ENCODE measurements at places on chromosomes 2 and 18.

GRCh38 chr2:231931481-231931915 is 5.3 kb upstream of the NPPC start:
- no peak for DNase-seq

DNA sequence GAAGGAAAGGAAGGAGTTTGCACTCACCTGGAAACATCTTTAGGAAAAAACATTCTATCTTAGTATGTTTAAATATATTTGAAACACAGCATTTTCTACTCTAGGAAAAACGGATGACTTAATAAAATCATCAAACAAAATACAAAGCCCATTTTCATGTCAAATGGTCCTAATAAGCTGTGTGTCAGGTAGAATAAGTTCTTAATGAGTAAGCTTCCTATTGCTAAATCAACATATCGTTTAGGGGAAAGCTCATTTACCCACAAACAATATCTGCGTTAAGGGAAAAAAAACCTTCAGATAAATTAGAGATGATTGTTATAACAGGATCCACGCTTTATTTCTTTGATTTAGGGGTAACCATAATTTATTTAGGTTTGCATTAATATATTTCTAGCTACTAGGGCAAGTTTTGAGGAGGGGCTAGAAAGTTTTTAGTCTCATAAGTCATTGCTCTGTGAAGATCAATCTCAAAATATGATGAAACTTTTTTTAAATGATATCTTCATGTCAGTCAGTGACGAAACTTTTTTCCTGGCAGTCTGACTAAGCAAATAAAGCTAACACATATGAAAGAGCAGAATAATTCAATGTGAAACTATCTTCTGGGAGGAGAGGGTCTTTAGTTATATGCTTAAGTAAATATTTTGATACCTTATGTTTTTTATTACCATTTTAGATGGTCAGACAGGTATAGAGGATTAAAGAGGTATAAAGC is 147.1 kb downstream of the WDSUB1 start:
- no peak for DNase-seq

DNA sequence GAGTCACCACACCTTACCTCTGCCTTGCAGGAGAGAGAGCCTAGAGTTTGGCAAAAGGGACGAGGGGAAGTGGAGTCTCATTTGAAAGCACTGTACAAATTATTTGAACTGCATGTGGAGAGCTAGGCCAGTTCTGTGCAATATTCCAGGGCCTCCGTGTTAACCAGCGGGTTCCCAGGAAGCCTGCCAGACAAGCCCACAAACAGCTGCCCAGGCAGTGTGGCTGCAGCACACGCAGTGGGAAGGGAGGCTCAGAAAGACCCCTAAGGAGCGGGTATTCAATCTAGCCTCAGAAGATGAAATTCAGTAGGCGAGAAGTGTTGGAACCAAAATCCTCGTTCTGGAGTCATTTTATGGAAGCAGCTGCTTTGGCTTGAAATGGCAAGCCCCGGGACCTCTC is 30.7 kb downstream of the CNGA3 start:
- DNase-seq: no peak

GRCh38 chr2:213237787-213238186 is 46.5 kb upstream of the SPAG16 start:
- DNase-seq: no peak

- no peak for DNase-seq
Observed at GRCh38 chr2:83342860-83343329, 1116.2 kb downstream of the SUCLG1 start.

DNA sequence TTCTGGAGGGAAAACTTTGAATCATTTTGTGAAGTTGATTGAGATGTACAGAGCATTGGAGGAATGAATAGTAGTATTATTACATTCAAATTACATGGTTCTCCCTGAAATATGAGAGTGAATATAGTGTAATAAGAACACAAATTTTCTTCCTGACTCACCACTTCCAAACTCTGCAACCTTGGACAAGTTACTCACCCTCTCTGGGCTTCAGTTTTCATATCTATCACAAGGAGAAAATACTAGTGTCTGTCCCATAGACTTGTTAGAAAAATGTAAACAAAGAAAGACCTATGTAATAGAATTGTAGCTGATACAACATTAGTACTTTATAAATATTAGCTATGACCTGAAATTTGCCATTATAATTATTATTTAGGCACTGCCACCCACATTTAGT is 150.8 kb downstream of the LRRTM1 start:
- no peak for DNase-seq

DNA sequence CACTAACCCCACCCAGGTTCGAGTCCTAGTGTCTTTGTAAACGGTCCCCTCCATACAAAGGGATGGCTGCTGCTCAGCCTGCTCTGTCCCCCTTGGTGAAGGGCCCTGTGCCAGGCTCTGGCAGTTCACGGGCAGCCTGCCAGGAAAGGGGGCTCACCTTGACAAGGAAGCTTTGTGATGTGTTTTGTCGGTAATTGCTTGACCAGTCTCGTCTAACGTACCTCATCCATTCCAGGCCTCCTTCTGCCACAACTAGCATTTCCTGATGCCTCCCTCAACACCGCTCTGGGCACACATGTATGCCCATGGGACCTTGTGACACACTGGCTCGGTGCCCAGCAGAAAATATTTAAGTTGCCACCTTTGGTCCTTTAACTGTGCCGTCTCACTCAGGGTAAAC is 171.9 kb downstream of the KLHL29 start:
- no peak for DNase-seq

GRCh38 chr18:23260926-23261590 is 125.8 kb downstream of the CABLES1 start:
- no peak for DNase-seq

GRCh38 chr2:110777531-110778311 is 45.3 kb downstream of the ACOXL start:
- DNase-seq: no peak
